ENCODE measurements at places on chromosomes 3 and 15.

- DNase-seq = no peak
Observed at GRCh38 chr15:78768096-78768495, 43.2 kb downstream of the ADAMTS7 start.

GRCh38 chr15:84991014-84991712 lies 9.5 kb downstream of the PDE8A start:
- no peak for DNase-seq

DNA sequence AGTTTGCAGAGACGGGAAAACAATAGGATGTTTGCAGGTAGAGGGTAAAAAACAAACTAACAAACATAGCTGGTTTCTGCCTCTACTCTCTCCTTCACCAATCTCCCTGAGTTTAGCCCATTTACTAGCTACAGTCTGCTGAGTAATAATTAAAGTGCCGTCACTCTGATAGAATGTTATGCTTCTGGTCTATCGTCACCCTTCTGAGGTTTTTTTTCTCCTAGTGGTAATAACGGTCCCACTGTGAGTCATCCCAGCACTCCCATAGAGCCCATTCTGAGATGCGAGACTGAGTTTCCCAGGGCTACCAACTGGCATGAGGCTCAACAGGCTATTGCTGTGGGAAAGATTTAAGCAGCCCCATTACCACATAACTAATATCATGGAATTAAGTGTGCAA lies 56.4 kb downstream of the PLAAT1 start:
- no peak for DNase-seq

DNA sequence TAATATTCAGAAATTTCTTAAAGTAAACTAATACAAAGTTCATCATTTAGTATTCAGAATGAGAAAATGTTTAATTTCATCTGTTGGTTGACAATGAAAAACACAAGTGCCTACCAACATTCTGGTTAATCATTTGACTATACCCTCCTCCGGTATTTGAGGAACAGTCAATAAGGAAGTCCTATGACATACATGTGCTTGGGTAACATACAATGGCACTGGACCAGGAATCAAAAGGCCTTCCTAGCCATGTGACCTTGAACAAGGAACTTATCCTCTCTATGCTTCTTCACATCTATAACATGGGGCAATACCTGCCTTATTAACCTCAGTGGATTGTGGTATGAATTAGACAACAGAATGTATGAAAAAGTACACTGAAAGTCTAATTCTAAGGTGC lies 65.8 kb downstream of the ZNF280D start:
- no peak for DNase-seq

DNA sequence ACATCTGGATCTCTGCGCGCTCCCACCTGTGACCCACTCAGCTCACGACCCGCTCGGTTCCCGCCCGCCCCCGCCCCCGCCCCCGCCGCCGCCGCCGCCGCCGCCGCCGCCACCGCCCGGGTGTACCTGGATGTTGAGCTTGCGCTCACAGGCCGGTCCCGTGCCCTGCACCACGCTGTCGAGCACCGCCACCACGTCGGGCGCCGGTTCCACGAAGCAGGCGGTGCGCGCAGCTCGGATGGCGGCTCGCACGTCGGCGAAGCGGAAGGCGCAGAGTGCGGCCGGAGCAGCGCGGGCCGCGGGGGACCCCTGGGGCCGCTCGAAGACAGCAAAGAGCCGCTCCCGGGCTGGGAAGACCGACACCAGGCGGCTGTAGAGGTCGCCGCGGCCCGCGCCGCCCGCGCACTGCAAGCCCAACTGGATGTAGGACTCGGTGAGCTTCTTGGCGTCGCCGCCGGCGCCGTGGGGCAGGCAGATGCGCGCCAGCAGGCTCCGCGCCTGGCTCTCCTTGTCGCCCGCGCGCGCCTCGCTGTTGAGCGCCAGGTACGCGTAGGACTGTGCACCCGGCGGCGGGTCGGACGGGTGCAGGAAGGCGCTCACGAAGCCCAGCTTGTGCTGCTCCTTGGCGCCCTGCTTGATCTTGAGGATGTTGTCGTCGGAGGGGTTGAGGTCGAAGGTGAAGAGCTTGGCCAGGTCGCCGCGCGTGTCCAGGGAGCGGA lies 1.1 kb downstream of the PLXND1 start:
- no peak for DNase-seq

- no peak for DNase-seq
Observed at GRCh38 chr3:83122774-83123350, 1361.4 kb upstream of the GBE1 start.

GRCh38 chr3:5231074-5231473 lies 43.6 kb downstream of the EDEM1 start:
- DNase-seq = no peak

DNA sequence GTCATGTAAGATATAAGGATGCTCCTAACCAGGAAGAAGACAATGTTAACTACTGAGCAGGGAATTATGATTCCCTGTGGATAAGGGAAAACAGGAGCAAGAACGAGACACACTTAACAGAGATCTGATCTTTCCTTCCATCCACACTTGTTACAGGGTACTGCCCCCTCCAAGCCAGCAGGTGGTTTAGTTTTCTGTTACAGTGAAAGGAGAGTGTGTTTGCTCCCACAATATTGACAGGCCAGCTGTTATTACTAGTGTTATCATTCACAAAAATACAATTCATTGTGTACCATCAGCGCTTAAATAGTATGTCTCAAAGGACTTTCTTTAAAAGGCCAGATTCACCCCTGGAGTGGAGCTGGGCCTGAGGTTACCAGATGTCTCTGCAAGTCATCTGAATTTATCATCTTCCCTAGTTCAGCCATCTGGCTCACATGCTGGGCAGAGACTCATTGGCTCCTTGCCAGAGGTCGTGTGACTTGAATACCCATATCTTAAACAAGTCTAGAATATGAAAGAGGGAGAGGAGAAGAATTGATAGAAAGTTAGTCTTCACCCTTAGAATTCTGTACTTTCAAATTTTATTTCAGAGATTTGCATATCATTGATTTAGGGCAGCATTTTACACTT lies 16.8 kb upstream of the FMN1 start:
- no peak for DNase-seq

GRCh38 chr15:58401991-58402649 lies 29.7 kb upstream of the LIPC start:
- DNase-seq = no peak

DNA sequence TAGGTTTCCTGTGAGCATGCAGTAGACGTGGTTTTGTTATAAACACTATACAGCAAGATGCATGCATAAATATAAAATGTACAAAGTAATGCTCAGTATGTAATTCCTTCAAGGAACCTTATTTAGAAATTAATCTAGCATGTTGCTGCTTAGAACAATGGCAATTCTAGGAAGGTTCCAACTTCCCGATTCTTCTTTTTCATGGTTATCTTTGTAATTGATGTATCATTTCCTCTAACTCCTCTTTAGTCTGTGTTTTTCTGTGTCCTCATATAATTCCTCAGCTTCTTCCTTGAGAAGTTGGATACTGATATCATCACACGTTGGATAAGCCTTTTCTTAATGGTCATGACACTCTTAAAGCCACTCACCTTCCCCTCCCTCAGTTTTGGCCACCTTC lies 3.5 kb downstream of the TSEN2 start:
- no peak for DNase-seq

- DNase-seq = no peak
Observed at GRCh38 chr3:59253523-59253922, 203.7 kb upstream of the CFAP20DC start.

DNA sequence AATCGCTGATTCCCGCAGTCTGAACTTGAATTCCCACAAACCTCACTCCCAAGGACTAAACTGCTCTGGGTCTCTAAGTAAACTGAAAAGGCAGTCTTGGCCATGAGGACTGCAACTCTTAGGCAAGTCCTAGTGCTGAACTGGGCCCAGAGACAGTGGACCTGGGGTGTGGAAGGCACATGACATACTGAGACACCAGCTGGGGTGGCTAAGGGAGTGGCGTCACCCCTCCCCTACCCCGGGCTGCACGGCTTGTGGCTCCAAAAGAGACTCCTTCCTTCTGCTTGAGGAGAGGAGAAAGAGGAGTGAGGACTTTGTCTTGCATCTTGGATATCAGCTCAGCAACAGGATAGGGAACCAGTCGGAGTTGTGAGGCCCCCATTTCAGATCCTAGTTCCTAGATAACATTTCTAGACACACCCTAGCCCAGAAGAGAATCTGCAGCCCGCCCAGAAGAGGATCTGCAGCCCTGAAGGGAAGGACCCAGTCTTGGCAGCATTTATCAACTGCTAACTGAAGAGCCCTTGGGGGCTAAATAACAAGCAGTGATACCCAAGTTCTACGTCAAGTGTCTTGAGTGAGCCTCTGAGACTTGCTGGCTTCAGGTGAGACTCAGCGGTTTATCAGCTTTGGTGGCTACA lies 110.7 kb upstream of the C3orf80 start:
- no peak for DNase-seq

- no peak for DNase-seq
Observed at GRCh38 chr15:42159381-42160015, 3.1 kb upstream of the PLA2G4F start.

- DNase-seq = no peak
Observed at GRCh38 chr3:106249159-106249558, 380.3 kb upstream of the CBLB start.

- no peak for DNase-seq
Observed at GRCh38 chr3:131892331-131892730, 142.5 kb downstream of the CPNE4 start.

DNA sequence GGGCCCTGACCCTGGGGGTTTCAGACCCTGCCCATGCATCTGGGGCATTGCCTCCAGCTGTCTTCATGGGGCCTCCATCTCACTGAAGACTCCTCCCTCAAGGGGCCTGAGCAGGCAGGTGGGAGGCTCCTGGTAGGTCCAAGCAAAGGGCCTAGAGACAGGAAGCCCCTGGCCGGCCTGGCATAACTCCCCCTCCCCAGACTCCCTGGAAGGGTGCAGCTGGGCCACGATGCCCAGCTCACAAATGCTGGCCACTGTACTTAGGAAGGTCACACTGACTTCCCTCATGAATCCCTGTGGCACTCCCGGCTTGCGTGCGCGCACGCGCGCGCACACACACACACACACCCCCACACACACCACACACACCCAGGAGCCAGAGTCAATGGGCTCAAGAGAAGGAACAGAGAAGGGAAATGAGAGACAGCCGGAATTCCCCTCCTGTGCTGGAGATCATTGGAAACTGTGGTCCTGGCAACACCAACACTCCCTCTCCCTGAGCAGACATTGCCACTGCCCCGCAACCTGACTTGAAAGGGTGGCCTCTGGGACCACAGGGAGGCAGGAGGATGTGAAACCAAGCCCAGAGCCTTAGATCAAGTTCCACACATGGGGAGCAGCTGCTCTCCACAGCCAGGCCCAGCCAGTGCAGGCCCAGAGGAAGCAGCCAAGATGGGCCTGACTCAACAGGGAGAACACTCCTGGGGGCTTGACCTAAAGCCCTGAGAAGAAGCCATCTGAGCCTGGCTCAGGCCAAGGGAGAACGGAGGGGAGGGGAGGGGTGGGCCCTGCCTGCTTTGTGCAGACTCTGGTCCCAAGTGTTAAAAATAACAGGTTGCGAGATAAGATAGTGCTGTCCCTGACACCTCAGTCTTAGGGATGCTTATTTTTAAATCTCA lies 69.7 kb downstream of the SCN5A start:
- no peak for DNase-seq

DNA sequence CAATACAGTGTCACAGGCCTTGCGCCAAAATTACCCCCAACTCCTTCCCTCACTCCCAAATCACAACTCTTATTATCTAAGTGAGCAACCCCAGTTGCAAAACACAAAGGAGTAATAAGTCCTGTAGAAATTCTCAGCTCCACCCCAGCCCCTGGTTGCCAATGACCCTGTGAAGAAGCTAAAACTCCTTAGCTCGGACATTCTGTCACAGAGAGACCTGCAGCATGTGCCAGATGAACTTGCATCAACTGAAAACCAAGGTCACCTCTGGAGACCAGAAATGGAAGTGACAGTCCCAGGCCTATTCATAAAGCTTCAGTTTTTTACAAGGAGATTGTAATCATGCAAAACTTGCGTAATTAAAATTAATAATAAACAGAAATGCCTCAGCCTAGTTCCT lies 55.2 kb downstream of the RBPMS2 start:
- no peak for DNase-seq

DNA sequence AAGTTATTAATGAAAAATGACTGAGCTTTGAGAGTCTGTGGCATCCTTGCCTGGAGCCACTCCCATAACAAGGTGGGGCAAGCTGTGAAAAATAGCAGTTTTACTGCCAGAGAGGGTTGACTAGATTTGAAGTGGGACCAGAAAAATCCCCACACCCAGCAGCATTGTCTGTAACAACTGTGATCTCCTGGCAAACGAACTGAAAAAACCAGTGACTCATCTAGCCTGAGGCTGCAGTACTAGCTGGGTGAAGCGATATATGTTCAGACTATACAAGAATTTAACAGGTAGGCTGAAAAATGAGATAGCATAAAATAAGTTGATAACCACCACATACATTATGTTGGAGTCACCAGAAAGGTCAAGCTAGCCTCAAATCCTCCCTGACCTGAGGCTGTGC lies 64.0 kb downstream of the DPH6 start:
- DNase-seq = no peak

Data from stimulated activated CD8-positive, alpha-beta memory T cell treated with anti-CD3 and anti-CD28 coated beads, Interleukin-2, amount 100 ng/mL, for 48 hours (primary cell).